Upper lobe of left lung (tissue), 6 donors: ENCODE measurements at places on chromosomes 16 and 17. TPM values are rescaled to one million over a fixed set of nuclear protein-coding genes. Genes with fewer than 3 reads are reported as not detected.

DNA sequence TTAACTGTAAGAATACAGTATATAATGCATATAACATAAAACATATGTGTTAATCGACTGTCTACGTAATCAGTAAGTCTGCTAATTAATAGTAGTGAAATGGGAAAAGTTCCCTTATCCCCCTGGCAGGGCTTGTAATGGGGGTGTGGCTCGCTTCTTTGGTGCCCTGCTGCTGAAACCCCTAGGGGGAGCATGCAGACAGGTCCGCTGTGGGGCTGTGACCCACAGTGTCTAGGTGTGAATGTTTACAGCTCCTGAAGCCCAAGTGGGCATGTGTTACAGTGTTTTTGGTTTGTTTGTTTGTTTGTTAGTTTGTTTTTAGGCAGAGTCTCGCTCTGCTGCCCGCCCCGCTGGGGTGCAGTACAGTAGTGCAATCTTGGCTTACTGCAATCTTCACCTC lies 495.7 kb downstream of the SHISA9 start:
- H3K4me3 ChIP-seq, result no peak overlapping the region
- no peaks in the 10 kb centered on the region for H3K27me3 ChIP-seq
- no peak overlapping the region for H3K27ac ChIP-seq
- DNase-seq, result no peak
- H3K36me3 ChIP-seq, result no peaks in the 10 kb centered on the region

DNA sequence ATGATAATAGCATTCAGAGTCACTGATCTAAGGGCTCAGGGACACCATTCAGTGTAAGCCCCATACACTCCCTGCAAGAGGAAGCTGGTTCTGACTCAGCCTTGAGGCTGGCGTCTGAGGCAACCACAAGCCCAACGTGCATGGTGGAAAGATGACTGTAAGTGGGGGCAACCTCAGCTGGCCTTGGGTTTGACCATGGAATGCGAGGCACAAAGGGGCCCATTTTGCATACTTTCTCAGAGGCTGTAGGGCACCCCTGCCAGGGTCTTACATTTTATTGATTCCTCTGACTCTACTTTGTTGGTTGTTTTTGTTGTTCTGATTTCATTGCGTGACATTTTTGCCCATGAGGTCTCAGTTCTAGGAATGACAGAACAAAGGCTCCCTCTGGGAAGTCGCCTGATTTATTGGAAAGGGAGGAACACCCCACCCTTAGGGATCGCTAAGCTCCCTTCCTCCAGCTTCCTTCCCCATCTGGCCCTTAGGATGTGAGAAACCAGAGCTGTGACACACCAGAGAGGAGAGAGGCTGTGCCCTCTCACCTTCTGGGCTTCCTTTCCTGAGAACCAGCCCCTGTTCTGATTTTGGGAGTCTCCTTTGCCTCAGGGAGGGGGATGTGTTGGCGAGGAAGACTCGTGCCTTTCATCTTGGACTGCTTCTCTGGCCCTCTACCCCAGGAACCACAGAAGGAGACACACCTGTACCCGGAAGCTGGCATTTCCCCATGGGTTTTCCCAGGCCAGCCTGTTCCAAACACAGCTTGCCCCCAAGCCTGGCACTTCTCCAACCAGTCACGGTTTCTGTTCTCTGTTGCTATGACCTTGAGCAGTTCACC lies 5.6 kb upstream of the CIITA start:
- DNase-seq, result no peak
- no peak overlapping the region for H3K4me3 ChIP-seq
- peaks cover 48% of the 10 kb centered on the region for H3K4me1 ChIP-seq

- H3K4me1 ChIP-seq, result peaks cover 96% of the 10 kb centered on the region
- H3K27me3 ChIP-seq, result no peaks in the 10 kb centered on the region
- no peaks in the 10 kb centered on the region for H3K36me3 ChIP-seq
- no peak overlapping the region for H3K4me3 ChIP-seq
- DNase-seq, result peak; percentile 97
- H3K27ac ChIP-seq, result peak overlapping the region; percentile 98
Measured at GRCh38 chr17:78383725-78384471, 5.4 kb downstream of the PGS1 start.

DNA sequence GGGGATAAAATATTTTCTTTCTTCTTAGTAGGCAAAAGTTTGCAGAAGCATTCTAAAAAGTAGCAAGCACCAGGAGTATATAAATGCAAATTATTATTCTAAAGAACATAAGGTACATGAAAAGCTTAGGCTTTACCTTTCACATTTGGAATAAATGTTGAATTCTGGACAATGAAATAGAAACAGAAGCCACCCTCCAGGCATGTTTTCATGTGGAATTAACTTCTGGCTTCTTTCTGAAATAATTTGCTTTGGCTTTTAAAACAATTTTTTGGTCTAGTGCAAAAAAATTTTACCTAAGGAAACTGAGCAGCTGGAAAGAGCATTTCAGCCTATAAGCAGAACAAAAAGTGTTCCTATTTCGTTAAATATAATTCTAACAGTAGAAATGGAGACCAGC lies 109.5 kb upstream of the CORO6 start:
- H3K4me3 ChIP-seq, result no peak overlapping the region
- no peaks in the 10 kb centered on the region for H3K36me3 ChIP-seq
- peaks cover 30% of the 10 kb centered on the region for H3K4me1 ChIP-seq
- DNase-seq, result no peak
- H3K27ac ChIP-seq, result no peak overlapping the region

- no peak for DNase-seq
- no peak overlapping the region for H3K27ac ChIP-seq
- no peaks in the 10 kb centered on the region for H3K27me3 ChIP-seq
- no peaks in the 10 kb centered on the region for H3K4me1 ChIP-seq
- H3K4me3 ChIP-seq, result no peak overlapping the region
Measured at GRCh38 chr16:61014869-61015268, 1021.4 kb downstream of the CDH8 start.

- H3K27ac ChIP-seq, result no peak overlapping the region
- no peaks in the 10 kb centered on the region for H3K36me3 ChIP-seq
- DNase-seq, result no peak
- peaks cover 9% of the 10 kb centered on the region for H3K4me1 ChIP-seq
Measured at GRCh38 chr17:68906638-68907037, 48.6 kb downstream of the ABCA8 start.

- H3K36me3 ChIP-seq, result no peaks in the 10 kb centered on the region
- no peak overlapping the region for H3K4me3 ChIP-seq
- H3K27me3 ChIP-seq, result no peaks in the 10 kb centered on the region
- no peaks in the 10 kb centered on the region for H3K4me1 ChIP-seq
Measured at GRCh38 chr17:34723875-34724274, 144.5 kb downstream of the TMEM132E start.

GRCh38 chr17:13883659-13884058 lies 185.6 kb upstream of the COX10 start:
- H3K27me3 ChIP-seq, result no peaks in the 10 kb centered on the region
- no peak overlapping the region for H3K4me3 ChIP-seq
- no peaks in the 10 kb centered on the region for H3K36me3 ChIP-seq
- no peak overlapping the region for H3K27ac ChIP-seq
- H3K4me1 ChIP-seq, result no peaks in the 10 kb centered on the region

- H3K36me3 ChIP-seq, result peaks cover 30% of the 10 kb centered on the region
- no peaks in the 10 kb centered on the region for H3K27me3 ChIP-seq
- peak overlapping the region; percentile 76 for H3K4me3 ChIP-seq
Measured at GRCh38 chr17:39450051-39450450, 1.0 kb downstream of the MED1 start.

- H3K4me3 ChIP-seq, result no peak overlapping the region
- H3K27ac ChIP-seq, result no peak overlapping the region
- no peak for DNase-seq
- no peaks in the 10 kb centered on the region for H3K27me3 ChIP-seq
- H3K4me1 ChIP-seq, result no peaks in the 10 kb centered on the region
Measured at GRCh38 chr17:61568219-61569072, 22.6 kb downstream of the NACA2 start.

- no peak overlapping the region for H3K4me3 ChIP-seq
- DNase-seq, result no peak
- H3K4me1 ChIP-seq, result peaks cover 13% of the 10 kb centered on the region
Measured at GRCh38 chr16:72977127-72977526, 70.8 kb downstream of the ZFHX3 start.

GRCh38 chr17:18966831-18967624 lies 15.1 kb downstream of the SLC5A10 start:
- H3K4me1 ChIP-seq, result no peaks in the 10 kb centered on the region
- no peak for DNase-seq
- H3K4me3 ChIP-seq, result no peak overlapping the region
- H3K27me3 ChIP-seq, result no peaks in the 10 kb centered on the region

DNA sequence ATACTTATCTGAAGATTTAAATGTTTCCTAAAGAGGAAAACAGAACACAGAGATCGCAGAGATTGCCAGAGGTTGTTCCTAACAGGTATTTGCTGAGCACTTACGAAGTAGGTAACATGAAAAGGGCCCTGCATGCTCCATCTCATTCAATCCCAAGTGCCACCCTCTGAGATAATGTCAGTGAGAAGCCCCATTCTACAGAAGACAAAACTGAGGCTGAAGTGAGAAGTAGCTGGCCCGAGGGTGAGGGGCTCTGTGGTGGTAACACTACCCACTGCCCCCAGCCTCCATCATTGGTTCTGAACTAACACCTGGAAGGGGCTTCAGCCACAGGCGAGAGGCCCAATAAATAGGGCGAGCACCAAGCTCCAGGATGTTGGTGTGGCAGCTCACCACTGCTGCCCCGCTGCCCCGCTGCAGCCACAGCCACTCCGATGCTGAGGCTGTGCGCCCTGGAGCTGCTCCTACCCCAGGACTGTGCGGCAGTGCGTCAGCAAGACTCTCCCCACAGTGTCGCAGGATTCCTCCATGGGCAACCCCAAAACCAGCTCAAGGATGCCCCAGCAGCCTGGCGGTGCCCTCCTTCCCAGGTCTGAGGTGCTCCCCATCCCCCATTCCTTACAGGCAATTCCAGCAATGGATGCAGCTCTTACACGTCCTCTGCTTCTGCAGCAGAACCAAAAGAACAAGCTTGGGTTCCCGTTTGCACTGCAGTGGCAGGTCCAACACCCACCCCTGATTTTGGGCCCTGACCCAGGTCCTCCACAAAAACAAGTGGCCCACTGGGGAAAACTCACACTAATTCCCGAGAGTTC lies 10.3 kb downstream of the FLCN start:
- no peaks in the 10 kb centered on the region for H3K27me3 ChIP-seq
- H3K27ac ChIP-seq, result no peak overlapping the region
- no peak overlapping the region for H3K4me3 ChIP-seq
- H3K36me3 ChIP-seq, result peaks cover 100% of the 10 kb centered on the region
- DNase-seq, result no peak

DNA sequence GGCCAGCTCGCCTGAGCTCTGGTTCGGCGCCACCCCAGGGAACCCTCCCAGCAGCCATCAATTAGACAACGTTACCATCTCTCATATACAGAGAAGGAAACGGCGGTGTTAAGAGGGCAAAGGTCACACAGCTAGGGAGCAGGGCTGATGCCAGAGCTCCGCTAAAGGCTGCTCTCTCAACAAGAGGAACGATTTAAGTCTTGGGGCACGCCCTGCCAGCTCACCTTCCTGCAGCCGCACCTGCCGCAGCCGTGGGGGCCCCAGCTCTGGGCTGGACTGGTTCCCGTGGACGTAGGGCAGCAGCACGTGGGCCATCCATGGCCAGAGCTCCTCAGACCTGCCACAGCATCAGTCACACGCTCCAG lies 43.5 kb downstream of the PKD1 start:
- no peaks in the 10 kb centered on the region for H3K27me3 ChIP-seq
- H3K36me3 ChIP-seq, result peaks cover 95% of the 10 kb centered on the region
- H3K27ac ChIP-seq, result no peak overlapping the region
- H3K4me3 ChIP-seq, result no peak overlapping the region
- peaks cover 15% of the 10 kb centered on the region for H3K4me1 ChIP-seq
- no peak for DNase-seq

DNA sequence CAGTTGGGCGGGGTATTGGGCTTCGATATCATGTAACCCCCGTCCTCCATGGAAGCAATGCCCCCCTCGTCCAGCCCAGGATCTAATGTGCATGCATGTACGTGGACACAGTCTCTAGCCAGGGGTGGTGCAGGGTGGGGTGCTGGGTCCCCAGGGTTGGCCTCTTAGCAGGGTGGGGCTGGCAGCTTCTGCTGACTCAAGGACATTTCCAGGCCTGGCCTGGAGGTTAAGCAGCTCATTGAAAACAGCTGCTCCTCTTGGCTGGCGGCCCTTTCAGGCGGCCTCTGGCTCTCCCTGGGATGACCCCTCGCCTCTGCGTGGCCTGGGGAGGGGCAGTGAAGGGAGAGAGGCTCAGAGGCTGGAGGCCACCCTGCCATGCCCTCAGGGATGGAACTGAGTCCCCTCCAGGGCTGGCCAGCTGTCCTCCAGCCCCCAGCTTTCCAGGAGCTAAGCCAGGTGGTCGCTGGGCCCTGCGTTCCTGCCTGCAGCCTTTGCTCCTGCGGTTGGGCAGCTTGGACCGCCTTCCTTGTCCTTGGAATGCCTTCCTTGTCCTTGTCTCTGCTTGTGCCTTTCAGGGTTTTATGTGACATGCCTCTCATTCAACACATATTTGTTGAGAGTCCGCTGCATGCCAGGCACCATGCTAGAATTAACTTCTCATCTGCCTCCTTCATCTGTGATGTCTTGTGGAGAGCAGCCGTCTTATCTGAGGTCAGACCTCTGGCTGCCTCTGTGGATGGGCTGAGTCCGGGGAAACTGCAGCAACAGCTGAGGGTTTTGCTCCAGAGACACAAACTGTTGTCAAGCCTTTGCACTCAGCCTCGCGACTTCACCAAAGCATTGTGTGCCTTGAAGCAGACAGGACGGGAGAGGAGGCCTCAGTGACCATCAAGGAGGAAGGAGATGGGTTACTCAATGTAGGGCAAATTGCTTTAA lies 26.6 kb downstream of the MRC2 start:
- peak overlapping the region; percentile 90 for H3K27ac ChIP-seq
- no peak overlapping the region for H3K4me3 ChIP-seq
- H3K36me3 ChIP-seq, result no peaks in the 10 kb centered on the region

- H3K27me3 ChIP-seq, result no peaks in the 10 kb centered on the region
- H3K4me1 ChIP-seq, result no peaks in the 10 kb centered on the region
- no peak for DNase-seq
Measured at GRCh38 chr17:56298846-56299245, 145.6 kb downstream of the ANKFN1 start.

GRCh38 chr17:46958041-46958591 lies 20.9 kb downstream of the RPRML start:
- H3K4me1 ChIP-seq, result peaks cover 3% of the 10 kb centered on the region
- no peaks in the 10 kb centered on the region for H3K36me3 ChIP-seq
- H3K4me3 ChIP-seq, result no peak overlapping the region
- no peaks in the 10 kb centered on the region for H3K27me3 ChIP-seq

GRCh38 chr17:77620282-77620681 lies 338.2 kb upstream of the TNRC6C start:
- H3K27ac ChIP-seq, result no peak overlapping the region
- no peaks in the 10 kb centered on the region for H3K4me1 ChIP-seq
- no peaks in the 10 kb centered on the region for H3K27me3 ChIP-seq
- no peak overlapping the region for H3K4me3 ChIP-seq
- no peaks in the 10 kb centered on the region for H3K36me3 ChIP-seq
- DNase-seq, result no peak

Gene GGT6
- total RNA-seq, result 11.4 TPM

Gene CES5A
- not detected for total RNA-seq

Gene SCO1
- total RNA-seq, result 22.4 TPM

Gene FOXC2
- total RNA-seq, result 1.9 TPM

Gene NOL3
- 36.5 TPM for total RNA-seq

Gene PIPOX
- total RNA-seq, result 2.9 TPM

Gene ADAD2
- total RNA-seq, result not detected

Gene P3H4
- total RNA-seq, result 8.8 TPM

Gene WNT9B
- total RNA-seq, result 0.26 TPM

Gene OTOA
- 0.46 TPM for total RNA-seq
